ENCODE measurements at places on chromosomes 16 and 17.

- peaks cover 3% of the 10 kb centered on the region for H3K4me1 ChIP-seq
- no peak for DNase-seq
- H3K36me3 ChIP-seq, result peaks cover under 1% of the 10 kb centered on the region
- H3K27ac ChIP-seq, result no peak overlapping the region
- no peak overlapping the region for H3K4me3 ChIP-seq
These were observed 9.9 kb upstream of the BAIAP3 start for GRCh38 chr16:1323296-1324239.

DNA sequence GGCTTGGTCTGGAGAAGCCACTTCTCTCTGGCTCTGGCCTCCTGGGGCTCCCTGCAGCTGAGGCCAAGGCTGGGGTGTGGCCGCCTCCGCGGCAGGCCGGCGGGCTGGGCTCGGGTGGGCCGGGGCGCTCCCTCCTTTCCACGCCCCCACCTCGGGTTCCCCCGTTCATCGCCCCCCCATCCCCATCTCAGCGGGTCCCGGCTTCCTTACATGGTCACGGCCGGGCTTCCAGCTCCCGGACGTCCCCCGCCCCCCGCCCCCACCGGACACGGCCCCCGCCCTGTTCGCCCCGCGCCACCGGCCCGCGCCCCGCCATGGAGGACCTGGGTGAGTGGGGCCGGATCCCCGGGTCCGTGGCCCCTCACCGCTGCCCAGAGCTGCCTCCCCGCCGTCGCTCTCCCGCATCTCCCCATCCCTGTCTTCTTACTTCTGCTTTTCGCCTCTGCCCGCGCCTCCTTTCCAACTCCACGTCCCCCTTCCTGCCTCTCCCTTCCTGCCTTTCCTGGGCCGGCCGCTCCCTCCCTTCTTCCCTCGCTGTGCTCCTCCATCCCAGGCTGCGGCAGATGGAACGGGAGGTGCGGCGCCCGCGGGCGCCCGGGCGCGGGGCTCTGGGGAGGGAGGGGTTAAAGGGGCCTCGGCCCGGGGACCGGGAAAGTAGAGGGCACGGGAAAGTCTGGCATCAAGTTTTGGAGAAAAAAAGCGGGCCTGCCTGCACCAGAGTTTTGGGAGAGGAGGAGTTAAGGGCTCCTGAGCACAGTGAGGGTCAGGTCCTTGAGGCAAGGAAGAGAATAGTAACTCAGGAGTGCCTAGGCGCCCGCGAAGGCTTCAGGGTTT is at the start of gene TGFB1I1:
Gene TGFB1I1 (plus strand): TSS at position 278 of the 834 bp plus-strand sequence. CDS start 37 bp downstream, at position 315.
- no peak for DNase-seq
- peaks cover 23% of the 10 kb centered on the region for H3K4me1 ChIP-seq
- H3K36me3 ChIP-seq, result no peaks in the 10 kb centered on the region
- peak within 1 kb of the TSS; percentile 63 for H3K4me3 ChIP-seq
- no peaks in the 10 kb centered on the region for H3K27me3 ChIP-seq
- peak within 1 kb of the TSS; percentile 58 for H3K27ac ChIP-seq

DNA sequence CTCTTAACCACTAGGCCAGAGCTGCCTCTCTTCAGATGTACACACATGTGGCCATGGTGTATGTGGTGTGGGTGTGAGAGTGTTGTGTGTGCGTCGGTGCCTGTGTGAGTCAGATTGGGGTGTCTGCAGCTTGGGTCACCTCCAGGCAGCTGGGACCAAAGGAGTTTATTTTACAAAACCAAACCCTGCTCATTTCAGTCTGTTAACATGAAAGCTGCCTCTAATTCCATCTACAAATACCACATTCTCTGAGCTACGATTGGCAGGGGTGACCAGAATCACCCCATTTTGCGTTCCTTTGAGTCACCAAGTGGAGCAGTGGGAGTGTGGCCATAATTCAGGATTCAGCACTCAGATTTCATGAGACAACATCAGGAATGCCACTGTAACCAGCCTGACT is 105.3 kb downstream of the IRX5 start:
- H3K4me3 ChIP-seq, result no peak overlapping the region
- no peak for DNase-seq
- no peaks in the 10 kb centered on the region for H3K4me1 ChIP-seq

DNA sequence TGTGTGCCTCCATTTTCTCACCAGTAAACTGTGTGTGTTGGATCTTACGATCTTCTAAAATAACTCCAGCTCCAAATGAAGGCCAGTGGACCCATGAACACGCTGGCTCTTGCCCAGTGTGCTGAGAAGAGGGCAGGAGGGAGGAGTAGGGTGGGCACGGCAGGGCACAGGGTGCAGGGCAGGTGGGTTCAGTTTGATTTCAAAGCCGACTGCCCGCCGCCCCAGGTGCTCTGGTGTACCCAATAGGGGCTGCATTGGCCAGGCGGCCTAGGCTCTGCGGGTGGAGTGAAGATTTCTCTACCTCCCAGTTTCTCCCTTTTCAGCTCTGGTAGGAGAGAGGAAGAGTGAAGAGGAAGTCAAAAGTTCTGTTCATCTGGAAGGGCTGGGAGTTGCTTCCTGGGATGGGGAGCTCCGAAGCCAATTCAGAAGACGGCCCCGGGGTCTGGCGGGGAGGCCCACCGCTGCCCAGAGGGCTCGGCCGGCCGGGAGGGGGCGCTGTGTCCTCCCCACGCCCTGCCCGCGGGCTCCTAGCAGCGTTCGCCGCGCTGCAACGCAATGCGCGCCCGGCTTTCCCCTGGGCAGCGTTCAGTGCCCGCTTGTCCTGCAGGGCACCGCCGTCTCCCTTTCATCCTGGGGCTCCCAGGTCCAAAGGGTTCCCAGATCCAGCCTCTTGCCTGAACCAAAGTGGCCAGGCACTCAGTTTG is 1.1 kb upstream of the CRHR1 start:
- peak overlapping the region; percentile 54 for H3K4me3 ChIP-seq
- no peak overlapping the region for H3K27ac ChIP-seq
- H3K4me1 ChIP-seq, result no peaks in the 10 kb centered on the region
- peaks cover 64% of the 10 kb centered on the region for H3K27me3 ChIP-seq
- H3K36me3 ChIP-seq, result no peaks in the 10 kb centered on the region

DNA sequence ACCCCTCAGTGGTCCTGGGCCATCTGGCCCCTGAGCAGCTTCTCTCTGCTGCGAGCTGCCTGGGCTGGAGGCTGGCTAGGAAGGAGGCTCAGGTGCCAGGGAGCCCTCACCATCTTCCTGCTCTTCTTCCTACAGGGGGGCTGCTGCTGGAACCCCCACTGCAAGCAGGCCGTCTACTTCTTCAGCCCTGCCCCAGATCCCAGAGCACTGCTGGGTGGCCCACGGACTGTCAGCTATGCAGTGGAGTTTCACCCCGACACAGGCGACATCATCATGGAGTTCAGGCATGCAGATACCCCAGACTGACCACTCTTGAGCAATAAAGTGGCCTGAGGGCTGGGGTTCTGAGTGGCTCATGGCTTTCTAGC is 46.1 kb downstream of the PRMT7 start:
- peaks cover 39% of the 10 kb centered on the region for H3K4me1 ChIP-seq
- no peak for DNase-seq
- H3K27ac ChIP-seq, result no peak overlapping the region
- peak overlapping the region; percentile 73 for H3K4me3 ChIP-seq

DNA sequence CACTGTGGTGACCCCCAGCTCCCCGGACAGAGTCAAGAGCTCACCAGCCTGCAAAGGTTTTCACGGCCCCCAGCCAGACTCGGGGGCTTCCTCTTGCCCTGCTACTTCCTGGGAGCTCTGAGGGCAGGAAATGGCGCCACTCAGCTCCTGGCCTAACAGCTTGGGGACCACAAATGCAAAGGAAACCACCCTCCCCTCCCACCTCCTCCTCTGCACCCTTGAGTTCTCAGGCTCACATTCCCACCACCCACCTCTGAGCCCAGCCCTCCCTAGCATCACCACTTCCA is 375 bp upstream of the SPN start:
- peaks cover 58% of the 10 kb centered on the region for H3K4me1 ChIP-seq
- H3K4me3 ChIP-seq, result peak overlapping the region; percentile 97
- peak; percentile 81 for DNase-seq
- no peaks in the 10 kb centered on the region for H3K27me3 ChIP-seq

- no peak overlapping the region for H3K27ac ChIP-seq
- no peak for DNase-seq
- H3K36me3 ChIP-seq, result no peaks in the 10 kb centered on the region
- H3K4me1 ChIP-seq, result peaks cover 5% of the 10 kb centered on the region
- no peaks in the 10 kb centered on the region for H3K27me3 ChIP-seq
- H3K4me3 ChIP-seq, result no peak overlapping the region
These were observed 69.2 kb downstream of the C16orf78 start for GRCh38 chr16:49442805-49443204.

GRCh38 chr17:82820278-82821251 is 19.3 kb downstream of the ZNF750 start:
- no peak overlapping the region for H3K4me3 ChIP-seq
- H3K27me3 ChIP-seq, result no peaks in the 10 kb centered on the region
- peak overlapping the region; percentile 50 for H3K27ac ChIP-seq
- peaks cover 20% of the 10 kb centered on the region for H3K36me3 ChIP-seq

- peaks cover 8% of the 10 kb centered on the region for H3K27me3 ChIP-seq
- H3K27ac ChIP-seq, result no peak overlapping the region
- no peak for DNase-seq
- H3K36me3 ChIP-seq, result no peaks in the 10 kb centered on the region
- H3K4me3 ChIP-seq, result no peak overlapping the region
- H3K4me1 ChIP-seq, result no peaks in the 10 kb centered on the region
These were observed 114.0 kb upstream of the GOT2 start for GRCh38 chr16:58847902-58848661.

DNA sequence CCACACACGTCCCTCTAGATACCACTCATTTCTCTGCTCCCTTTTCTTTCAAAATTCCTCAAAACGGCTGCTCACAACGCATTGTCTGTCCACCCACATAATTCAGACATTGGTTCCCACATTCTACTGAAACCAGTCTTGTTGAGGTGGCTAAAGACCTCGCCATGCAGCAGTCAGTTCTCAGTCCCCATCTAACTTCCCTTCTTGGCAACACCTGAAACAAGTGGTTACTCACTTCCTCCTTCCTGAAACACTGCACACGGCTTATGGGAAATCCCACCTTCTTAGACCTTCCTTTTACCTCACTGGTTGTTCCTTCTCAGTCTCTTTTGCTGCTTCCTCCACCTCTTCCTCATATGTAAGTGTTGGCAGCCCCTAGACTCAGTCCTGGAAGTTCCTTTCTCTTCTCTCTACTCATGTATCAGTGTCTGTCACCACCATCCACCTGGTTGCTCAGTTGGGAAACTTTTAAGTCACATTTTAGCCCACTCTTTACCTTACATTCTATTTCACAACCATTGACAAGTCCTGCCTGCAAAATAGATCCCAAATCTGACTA is 277.1 kb downstream of the CEP112 start:
- peak overlapping the region; percentile 40 for H3K4me3 ChIP-seq
- peaks cover 17% of the 10 kb centered on the region for H3K36me3 ChIP-seq
- H3K27ac ChIP-seq, result peak overlapping the region; percentile 3
- H3K4me1 ChIP-seq, result peaks cover 8% of the 10 kb centered on the region
- peaks cover 19% of the 10 kb centered on the region for H3K27me3 ChIP-seq
- DNase-seq, result no peak

- peaks cover 7% of the 10 kb centered on the region for H3K27me3 ChIP-seq
- no peak overlapping the region for H3K27ac ChIP-seq
- peaks cover 11% of the 10 kb centered on the region for H3K4me1 ChIP-seq
- H3K36me3 ChIP-seq, result no peaks in the 10 kb centered on the region
- no peak overlapping the region for H3K4me3 ChIP-seq
- DNase-seq, result no peak
These were observed 20.8 kb upstream of the NXPH3 start for GRCh38 chr17:49554694-49555494.

- peaks cover 4% of the 10 kb centered on the region for H3K36me3 ChIP-seq
- H3K4me1 ChIP-seq, result peaks cover 17% of the 10 kb centered on the region
- no peaks in the 10 kb centered on the region for H3K27me3 ChIP-seq
- H3K27ac ChIP-seq, result no peak overlapping the region
- DNase-seq, result no peak
- H3K4me3 ChIP-seq, result no peak overlapping the region
These were observed 14.2 kb upstream of the HEXD start for GRCh38 chr17:82403662-82404660.

- peaks cover 23% of the 10 kb centered on the region for H3K36me3 ChIP-seq
- no peak overlapping the region for H3K4me3 ChIP-seq
- peaks cover 33% of the 10 kb centered on the region for H3K4me1 ChIP-seq
- no peaks in the 10 kb centered on the region for H3K27me3 ChIP-seq
These were observed 4.7 kb downstream of the MLX start for GRCh38 chr17:42571435-42572225.

Data from natural killer cell treated with Interleukin-12 subunit alpha and Interleukin-12 subunit beta and Interleukin-15 and Interleukin-18, amount 100 ng/mL, for 72 hours (primary cell).